ENCODE measurements at places on chromosomes 16 and 17.
A peak's percentile ranks its signal among the peaks of the same experiment; 100 is the strongest.

DNA sequence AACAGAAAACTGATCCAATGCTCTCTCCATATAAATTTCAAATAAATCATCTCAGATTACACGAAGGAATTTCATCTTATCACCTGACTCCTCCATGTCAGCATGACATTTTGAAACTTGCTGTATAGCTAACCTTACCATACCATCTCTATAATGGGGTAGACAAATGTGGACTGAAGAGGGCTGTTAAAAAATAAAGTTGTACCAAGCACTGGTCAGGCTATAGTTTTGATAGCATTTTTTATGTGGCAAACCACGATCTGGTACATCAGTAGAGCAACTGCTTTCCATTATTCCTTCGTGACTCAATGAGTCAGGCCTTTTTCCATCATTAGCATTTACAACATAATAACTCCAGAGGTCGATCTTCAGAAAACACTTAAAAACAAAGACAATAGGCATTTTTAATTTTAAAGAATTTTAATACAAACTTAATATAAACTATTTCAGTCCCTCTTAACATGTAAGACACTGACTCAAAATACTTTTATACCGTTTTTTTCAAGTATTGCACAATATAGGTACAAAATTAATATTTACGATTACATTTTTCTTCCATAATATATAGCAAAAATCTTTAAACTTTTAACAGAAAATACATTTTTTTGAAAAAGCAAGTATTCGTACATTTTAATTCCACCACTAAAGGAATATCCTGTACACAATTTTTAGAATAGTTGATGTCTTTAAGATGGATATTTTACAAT is 4.2 kb downstream of the TOB1 start:
- no peak for DNase-seq

GRCh38 chr17:80433916-80434666 is 19.1 kb downstream of the ENDOV start:
- no peak for DNase-seq

DNA sequence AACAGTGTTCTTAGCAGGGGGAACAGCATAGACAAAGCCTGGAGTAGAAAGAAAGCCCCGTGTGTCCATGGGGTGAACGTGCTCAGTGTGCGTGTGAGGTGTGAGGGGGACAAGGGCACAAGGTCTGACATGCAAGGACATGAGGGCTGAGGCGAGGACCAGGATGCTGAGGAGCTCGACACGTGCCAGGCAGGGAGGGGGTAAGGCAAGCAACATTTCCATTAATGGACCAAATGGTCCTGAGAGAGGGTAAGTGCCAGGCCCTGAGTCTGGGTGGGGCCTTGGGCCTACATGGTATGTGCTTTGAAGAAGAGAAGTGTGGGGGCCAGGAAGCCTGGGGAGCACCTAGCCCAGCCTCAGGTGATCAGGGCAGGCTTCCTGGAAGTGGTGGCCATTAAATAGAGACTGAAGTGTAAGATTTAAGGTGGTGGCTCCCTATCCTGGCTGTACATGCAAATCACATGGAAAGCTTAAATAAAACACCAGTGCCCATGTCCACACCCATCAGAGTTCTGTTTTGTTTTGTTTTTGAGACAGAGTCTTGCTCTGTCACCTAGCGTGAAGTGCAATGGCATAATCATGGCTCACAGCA is 29.3 kb downstream of the ADCY7 start:
- no peak for DNase-seq

GRCh38 chr17:32629563-32630190 is 142.9 kb downstream of the CDK5R1 start:
- DNase-seq = no peak

- DNase-seq = no peak
Measured at GRCh38 chr16:83356266-83356665, 451.5 kb upstream of the HSBP1 start.

DNA sequence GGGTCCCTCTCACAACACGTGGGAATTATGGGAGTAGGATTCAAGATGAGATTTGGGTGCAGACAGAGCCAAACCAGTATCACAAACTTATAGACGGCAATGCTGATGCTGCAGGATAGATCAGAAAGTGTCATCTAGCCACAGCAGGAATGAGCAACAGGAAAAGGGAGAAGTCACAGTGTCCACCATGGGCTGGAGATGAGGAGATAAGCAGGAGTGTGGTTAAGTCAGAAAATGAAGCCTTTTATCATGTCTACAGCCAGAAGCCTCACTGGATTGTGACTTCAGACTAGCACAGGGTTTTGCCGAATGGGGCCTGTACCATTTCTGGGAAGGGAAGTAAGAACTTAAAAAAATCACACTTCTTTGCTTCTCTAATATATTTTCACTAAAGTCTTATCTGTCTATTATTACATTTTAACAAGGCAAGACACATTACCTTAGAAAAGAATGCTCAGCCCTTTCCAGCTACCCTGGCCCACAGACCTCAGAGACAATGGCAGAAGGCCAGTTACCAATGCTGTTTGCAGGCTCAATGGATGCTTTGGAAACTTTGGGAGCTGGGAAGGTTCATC is 490.2 kb upstream of the SALL1 start:
- DNase-seq = no peak

DNA sequence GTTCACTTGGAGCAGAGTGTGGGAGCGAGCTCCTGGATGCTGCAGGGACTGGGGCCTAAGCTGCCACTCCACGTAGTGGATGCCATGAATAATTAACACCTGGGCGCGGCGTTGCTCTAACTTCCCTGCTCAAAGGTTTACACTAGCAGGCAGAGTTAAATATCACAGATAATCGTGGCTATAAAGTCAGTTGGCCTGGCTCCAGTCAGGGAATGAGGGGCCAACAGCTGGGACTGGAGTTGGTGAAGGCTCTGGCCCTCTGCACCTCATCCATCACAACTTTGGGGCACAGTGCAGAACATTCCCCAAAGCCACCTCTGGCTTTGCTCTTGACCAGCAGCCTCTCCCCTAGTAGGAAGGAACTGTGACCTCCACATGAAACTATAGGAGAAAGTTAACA is 10.9 kb downstream of the HOXB4 start:
- no peak for DNase-seq

GRCh38 chr16:56795011-56795410 is 65.1 kb downstream of the NUP93 start:
- no peak for DNase-seq

DNA sequence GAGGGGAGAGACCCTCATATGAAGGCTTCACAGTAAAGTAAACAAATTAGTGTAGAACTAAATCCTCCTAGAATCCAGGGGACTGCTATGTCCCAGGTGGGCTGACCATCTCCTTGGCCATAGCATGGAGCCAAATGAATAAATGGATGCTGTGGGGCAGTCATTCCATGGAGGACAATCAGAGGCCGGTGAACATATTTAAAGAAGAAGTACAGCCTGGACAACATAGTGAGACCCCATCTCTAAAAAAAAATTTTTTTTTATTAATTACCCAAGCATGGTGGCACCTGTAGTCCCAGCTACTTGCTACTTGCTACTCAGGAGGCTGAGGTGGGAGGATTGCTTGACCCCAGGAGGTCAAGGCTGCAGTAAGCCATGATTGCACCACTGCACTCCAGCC is 5.3 kb upstream of the CBFB start:
- no peak for DNase-seq

DNA sequence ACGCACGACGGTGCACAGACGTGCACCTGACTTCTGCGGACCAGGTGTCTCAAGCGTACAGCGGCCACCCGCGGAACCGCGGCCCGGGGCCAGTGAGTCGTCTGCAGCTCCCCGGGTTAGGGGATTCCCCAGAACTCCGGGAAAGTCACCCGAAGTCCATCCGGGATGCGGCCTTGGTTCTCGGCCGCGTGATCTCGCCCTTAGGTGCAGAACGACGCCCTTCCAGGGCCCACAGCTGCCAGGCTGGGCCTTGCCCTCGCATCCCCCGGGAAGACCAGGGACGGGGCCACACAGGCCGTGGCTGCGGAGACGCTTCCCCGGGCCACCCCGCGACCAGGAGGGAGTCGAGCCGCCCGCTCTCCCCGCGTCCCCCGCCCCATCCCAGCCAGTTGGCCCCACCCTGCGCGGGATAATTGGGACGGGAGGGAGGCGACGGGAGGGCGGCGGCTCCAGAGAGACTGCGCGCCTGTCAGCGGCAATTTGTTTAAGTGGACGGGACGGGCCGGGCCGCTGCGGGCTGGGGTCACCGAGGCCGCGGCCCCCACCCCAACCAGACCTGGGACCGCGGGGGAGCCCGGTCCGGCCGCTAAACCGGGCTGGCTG is 3.6 kb upstream of the TBX2 start:
- DNase-seq = no peak

- DNase-seq = no peak
Measured at GRCh38 chr17:82228842-82229697, at the start of gene SLC16A3. Gene SLC16A3 (plus strand): TSS chr17:82229042. CDS start chr17:82236009, 6,967 bp downstream.

DNA sequence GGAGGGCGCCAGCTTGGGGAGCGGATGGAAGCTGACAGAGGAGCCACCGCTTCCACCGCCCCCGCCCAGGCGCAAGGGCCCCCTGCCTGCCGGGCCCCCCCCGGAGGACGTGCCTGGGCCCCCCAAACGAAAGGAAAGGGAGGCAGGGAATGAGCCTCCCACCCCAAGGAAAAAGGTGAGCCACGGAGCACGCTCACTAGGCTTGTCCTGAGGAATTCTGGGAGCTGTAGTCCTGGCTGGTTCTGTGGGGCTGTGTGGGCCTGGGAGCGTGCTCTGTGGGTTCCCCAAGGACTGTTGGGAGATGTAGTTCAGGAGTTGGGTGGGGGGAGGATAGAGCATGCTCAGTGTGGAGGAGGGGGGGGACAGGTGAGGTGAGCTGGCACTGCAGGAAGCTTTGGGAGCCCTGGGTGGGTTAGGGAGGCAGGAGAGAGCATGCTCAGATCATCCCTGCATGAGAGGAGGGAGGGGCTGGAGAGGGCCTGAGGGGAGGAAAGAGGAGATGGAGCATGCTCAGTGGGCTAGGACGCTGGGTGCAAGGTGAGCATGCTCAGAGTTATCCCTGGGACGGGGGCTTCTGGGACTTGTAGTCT is 4.5 kb downstream of the FBXL19 start:
- DNase-seq = peak; percentile 84

GRCh38 chr17:74429604-74430384 is 2.1 kb upstream of the GPRC5C start:
- DNase-seq = no peak

Data from NCI-H1436 treated with DMSO at 0.1 percent for 48 hours (cell line).